ENCODE measurements at places on chromosomes 1 and 21.

GRCh38 chr1:41616563-41616962, 132.1 kb upstream of the EDN2 start:
- no peak for DNase-seq

GRCh38 chr1:96414598-96414997, 307.0 kb upstream of the PTBP2 start:
- DNase-seq: no peak

DNA sequence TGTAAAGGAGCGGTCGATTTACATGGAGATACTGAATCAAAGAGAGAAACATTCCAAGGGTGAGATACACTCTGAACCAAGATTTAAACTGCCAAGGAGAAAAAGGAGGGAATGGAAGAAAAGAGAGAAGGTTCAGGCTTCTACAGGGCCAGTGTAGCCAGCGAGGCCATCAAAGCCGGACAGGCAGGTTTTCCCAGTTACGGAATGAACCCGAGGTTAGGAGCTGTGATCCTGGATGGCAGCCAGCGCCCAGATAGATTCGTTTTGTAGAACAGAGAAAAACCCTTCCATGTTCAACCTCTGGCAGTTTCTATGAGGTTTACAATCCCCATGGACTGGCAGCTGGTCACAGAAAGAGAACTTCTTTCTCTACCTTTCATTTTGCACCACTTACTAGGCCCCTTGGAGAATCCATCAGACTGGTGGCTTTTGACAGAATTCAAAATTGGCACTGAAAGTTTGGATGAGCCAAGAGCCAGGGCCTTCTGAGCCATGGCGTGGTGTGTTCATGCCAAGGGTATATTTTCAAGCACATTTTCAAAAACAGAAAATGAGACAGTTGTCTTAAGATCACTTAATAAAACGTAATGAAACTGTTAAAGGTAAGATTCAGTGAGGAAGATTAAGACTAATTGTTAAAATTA, 171.5 kb downstream of the RUNX1 start:
- no peak for DNase-seq

- DNase-seq: no peak
These were observed 8.3 kb upstream of the PSMB4 start for GRCh38 chr1:151391079-151391563.

GRCh38 chr1:29453502-29454240, 217.3 kb downstream of the PTPRU start:
- DNase-seq: no peak

DNA sequence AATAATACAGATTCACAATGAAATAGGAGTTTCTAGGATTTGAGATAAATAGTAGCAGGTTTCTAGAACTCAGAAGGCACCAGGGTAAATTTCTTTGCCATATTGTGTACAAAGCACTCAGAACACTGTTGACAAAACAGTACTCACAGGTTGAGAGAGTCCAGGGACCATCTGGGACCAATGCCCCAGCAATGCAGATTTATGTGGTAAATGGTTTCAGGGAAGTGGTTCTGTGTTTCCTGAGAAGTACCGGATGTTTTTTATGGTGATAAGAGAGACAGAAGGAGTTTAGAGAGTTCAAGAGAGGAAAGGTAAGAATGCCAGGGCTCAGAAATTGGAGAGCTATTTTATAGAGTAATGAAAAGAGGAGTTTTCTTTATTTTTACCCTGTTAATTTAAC, 29.6 kb upstream of the DIPK1A start:
- no peak for DNase-seq

DNA sequence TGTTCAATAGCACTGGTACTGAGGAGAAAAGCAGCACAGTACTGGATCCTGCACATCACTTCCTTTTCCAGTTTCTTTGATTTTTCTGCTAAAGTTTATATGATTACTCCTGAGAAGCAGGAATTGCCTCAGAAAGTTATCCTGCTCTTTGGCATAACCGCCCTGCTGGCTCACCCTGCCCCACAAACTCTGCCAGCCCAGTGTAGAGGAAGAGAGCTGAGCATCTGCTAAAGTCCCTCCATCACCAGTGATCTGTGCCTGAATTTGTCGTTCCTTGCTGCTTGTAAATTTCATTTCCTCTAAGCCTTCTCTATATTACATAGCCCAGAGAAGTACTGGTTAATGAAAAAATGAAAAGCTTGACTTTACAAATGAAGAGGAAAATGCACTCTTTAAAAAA, 87.0 kb upstream of the C1orf21 start:
- no peak for DNase-seq

DNA sequence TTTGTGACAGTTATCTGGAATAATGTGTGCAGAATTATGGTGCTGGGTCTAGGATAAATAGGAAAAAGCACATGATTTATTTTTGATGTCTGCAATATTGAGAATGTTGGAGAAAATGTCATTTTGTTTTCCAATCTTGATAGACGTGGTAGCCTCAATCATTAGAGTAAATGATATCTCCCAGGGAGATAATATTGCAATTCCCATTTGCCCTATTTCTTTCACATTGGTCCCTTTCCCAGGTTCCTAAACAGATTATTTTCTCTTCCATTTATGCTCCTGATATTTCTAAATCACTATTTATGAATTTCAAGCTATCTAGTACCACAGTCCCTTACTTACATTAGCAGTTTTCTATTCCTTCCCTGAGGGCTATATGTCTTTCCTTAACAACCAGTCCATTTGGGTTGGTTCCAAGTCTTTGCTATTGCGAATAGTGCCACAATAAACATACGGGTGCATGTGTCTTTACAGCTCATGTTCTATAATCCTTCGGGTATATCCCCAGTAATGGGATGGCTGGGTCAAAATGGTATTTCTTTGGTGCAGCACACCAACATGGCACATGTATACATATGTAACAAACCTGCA, 447.3 kb downstream of the PLA2G4A start:
- DNase-seq: no peak

DNA sequence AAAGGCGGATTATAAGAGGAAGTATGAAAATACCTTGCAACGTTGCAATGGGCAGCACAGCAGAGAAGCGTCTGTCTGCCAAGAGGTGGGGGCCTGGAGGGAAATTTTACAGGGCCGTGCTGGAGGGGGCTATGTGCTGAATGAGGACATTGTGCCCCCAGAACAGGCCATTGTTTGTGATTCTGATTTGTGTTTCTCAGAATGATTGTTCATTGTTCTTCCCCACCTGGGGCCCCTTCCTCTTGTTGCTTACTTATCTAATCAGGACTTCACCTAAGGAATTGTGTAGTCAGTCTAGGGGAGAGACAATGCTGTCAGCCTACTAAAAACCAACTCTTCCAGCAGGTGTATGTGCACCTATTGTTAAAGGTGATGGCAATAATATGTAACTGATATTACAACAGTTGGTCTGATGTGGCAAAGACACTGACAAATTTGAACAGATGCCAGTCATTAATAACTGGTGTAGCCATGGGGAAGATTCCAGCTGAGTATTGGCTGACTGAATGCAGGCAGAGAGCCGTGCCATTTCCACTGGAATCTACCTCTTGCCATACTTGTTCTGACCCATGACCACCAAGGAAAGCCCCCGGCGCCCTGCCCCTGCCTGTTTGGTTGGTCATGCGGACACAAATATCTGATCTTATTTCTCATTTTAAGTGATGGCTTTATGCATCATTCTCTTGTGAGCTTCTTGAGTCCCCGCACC, 45.2 kb upstream of the PSEN2 start:
- DNase-seq: no peak

DNA sequence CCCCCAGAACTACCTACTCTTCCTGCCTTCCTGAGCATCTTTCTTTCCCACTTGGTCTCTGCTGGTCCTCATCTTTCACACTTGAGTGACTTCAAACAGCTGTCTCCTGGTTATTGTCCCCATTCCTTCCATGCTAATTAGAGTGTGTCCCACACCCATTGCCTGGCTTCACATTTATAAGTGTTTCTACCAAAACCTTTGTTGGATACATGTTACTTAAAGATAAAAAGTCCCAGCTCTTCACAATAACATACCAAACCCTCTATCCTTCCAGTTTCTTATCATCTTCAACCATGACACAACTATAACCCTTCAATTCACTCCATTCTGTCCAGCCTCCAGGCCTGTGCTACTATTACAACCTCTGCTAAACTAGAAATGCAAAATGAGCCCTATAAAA, 41.0 kb downstream of the VCAM1 start:
- no peak for DNase-seq

DNA sequence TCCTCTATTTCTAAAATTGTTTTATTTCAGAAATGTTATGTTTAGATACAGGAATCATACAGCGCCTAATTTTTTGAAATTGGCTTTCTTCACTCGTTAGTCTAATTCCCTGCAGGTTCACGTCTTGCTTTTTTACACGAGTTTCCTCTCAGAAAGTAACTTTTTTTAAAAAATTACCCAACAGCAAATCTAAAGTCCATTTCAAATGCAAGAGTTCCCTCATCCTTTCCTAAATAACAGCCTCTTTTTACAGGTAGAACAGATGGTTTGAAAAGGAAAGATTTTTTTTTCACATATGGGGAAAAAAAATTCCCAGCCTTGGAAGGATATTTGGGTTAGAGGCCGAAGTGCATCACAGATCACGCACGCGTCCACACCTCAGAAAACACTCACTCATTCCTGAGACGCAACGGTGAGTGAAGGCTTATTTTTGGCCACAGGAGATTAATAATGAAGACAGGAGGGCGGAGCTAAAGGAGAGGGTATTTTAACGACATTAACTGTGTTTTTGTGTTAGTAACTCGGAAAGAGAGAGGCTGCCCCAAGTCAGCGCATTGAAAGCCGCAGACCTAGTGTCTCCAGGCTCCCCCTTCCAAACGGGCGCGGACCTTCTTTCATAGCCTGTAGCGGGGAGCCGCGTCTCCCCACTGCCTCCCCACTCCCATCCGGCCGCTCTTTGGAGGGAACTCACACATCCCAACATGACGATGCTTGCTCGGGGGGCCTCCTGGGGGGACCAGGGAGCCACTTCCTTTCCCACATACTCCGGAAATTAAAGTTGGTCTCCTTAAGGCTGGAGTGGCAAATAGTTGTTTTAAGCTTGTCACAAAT, 969 bp upstream of the RIPK4 start:
- no peak for DNase-seq

GRCh38 chr1:193607787-193608186, 421.4 kb upstream of the B3GALT2 start:
- no peak for DNase-seq

DNA sequence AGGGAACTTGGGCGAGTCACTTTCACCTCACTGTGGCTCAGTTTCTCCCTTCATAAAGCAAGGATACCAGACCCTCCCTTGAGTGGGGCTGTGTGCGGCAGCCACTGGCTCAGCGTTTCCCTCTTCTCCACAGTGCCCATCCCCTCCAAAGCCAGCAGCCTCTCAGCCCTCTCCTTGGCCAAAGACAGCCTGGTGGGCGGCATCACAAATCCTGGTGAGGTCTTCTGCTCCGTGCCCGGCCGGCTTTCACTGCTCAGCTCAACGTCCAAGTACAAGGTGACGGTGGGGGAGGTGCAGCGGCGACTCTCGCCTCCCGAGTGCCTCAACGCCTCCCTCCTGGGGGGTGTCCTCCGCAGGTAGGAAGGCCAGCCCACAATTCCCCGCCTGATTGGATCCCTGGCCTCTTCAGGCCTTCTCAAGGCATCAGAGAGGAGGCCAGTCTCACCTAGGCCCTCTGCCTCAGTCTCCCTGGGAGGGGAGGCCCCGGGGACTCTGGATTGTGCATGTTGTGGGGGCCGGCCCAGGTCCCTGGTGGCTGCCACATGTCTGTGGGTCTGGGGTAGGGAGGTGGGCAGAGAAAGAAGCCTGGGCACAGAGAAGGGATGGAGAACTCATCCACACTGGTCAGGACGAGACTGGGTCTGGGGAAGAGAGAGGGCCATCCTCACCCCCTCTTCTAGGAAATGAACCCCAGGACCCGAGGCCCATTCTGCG, 15.2 kb downstream of the TFAP2E start:
- DNase-seq: no peak

- DNase-seq: no peak
These were observed 372.1 kb upstream of the B3GALT2 start for GRCh38 chr1:193558491-193559028.

- DNase-seq: peak; percentile 52
These were observed at the start of gene RIMKLA for GRCh38 chr1:42380586-42381279. Gene RIMKLA (plus strand): TSS chr1:42380792. CDS start chr1:42380935, 143 bp downstream.

DNA sequence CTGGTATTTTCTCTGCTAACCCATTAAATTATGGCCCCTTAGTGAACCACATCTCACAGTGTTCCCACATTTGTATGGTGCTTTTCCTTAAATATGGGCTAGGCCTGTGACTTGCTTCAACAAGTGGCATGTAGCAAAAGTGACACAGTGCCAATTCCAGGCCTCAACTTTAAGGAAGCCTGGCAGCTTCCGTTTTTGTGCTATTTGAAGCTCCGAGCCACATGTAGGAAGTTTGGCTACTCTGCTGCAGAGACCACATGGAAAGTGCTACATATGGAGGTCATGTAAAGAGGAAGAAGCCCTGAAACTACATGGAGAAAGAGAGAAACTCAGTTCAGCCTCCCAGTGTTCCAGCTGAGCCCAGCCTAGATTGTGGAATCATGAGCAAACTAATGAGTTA, 28.5 kb upstream of the DR1 start:
- DNase-seq: no peak

DNA sequence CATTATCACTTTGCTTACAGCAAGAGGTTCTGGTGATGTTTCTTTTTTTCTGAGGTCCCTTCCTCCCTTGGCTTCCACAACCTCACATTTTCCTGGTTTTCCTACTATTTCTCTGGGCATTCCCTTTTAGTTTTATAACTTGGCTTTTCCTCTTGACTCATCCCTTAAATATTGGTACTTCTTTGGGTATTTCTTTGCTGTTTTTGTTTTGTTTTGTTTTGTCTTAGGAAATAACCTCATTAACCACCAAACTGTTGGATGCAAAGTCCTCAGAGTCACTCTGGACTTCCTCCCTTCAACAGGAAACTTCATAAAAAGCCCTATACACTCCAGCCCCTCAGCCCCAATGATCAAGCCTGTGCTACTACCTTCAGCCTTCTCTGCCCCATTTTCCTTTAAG, 211.1 kb downstream of the DUSP10 start:
- DNase-seq: no peak

DNA sequence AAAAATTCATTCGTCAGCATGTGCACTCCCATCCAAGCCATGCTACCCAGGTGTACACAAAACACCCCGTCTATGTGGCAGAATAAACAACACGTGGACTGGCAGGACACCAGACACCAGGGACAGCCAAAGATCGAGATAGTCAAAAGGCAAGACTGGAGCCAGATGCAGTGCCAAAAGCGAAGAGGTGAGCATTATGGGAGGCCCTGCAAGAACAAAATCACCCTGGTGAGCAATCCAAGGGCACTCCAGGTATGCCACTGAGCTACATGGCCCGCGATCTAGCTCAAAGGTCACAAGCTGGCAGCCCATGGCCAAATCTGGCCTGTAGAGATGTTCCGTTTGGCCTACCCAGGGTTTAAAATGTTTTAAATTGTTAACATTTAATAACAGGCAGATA, 33.7 kb downstream of the PLPP3 start:
- no peak for DNase-seq

- no peak for DNase-seq
These were observed 17.5 kb upstream of the BOLA1 start for GRCh38 chr1:149881876-149882275.

- DNase-seq: no peak
These were observed 44.6 kb downstream of the UBR4 start for GRCh38 chr1:19165501-19165900.

- DNase-seq: no peak
These were observed 71.6 kb downstream of the PLXNA2 start for GRCh38 chr1:208172423-208173145.

GRCh38 chr1:94265906-94266305, 28.5 kb upstream of the ARHGAP29 start:
- no peak for DNase-seq

- DNase-seq: no peak
These were observed 5.9 kb downstream of the MCOLN3 start for GRCh38 chr1:85042413-85042812.

GRCh38 chr1:198253668-198254067, 96.9 kb downstream of the NEK7 start:
- DNase-seq: no peak

GRCh38 chr1:34066981-34067603, 97.9 kb downstream of the CSMD2 start:
- no peak for DNase-seq

Measured in activated CD8-positive, alpha-beta memory T cell treated with anti-CD3 and anti-CD28 coated beads, Interleukin-2, amount 50 U/mL, for 4 hours (primary cell).